ENCODE measurements at places on chromosomes 6 and 20.

DNA sequence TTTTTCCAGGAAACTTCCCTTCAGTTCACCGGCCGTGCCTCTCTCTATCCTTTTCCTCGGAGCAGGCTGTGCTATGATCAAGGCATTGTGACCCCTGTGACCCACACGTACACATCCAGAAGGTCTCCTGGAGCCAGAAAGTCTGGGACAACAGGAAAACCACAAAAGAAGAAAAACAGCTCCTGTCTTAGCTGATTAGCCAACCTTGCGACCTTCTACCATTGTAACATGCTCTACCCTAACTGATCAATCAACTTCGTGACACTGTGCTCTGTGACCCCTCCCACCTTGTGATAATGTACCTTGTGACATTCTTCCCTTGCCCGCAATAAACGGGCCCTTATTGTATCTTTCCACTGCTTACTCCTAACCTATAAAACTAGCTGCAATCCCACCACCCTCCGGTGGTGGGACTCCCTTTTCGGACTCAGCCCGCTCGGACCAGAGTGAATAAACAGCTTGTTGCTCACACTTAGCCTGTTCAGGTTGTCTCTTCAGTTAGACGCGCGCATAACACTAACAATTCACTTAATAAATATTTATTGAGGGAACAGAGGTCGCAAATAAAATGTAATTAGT, 24.2 kb downstream of the ZNF311 start:
- peak; percentile 10 for DNase-seq

GRCh38 chr6:161549977-161550655, 276.3 kb upstream of the AGPAT4 start:
- peak; percentile 6 for DNase-seq

- no peak for DNase-seq
Observed at GRCh38 chr6:125188037-125188436, 34.5 kb downstream of the TPD52L1 start.

- DNase-seq, result no peak
Observed at GRCh38 chr6:8337147-8337546, 98.2 kb downstream of the SLC35B3 start.

DNA sequence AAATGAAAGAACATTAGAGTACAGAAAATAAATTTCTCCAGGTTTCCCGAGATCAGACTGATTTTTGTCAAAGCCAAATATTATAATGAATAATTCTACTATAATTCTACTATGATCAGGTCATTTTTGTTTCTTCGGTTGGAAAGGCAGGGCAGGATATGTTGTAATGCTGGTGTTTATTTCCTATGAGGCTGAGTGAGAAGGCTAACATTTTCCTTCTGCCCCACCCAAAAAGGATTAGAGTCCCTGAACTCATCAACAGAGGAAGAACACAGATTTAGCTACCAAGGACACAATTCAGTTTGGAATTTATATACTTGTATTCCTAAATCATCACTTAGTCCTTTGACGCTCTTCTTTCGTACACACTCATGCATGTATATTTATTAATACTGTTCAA, 318.9 kb downstream of the SYNE1 start:
- DNase-seq, result no peak

- DNase-seq, result no peak
Observed at GRCh38 chr6:138346302-138347195, 31.2 kb upstream of the SMIM28 start.

DNA sequence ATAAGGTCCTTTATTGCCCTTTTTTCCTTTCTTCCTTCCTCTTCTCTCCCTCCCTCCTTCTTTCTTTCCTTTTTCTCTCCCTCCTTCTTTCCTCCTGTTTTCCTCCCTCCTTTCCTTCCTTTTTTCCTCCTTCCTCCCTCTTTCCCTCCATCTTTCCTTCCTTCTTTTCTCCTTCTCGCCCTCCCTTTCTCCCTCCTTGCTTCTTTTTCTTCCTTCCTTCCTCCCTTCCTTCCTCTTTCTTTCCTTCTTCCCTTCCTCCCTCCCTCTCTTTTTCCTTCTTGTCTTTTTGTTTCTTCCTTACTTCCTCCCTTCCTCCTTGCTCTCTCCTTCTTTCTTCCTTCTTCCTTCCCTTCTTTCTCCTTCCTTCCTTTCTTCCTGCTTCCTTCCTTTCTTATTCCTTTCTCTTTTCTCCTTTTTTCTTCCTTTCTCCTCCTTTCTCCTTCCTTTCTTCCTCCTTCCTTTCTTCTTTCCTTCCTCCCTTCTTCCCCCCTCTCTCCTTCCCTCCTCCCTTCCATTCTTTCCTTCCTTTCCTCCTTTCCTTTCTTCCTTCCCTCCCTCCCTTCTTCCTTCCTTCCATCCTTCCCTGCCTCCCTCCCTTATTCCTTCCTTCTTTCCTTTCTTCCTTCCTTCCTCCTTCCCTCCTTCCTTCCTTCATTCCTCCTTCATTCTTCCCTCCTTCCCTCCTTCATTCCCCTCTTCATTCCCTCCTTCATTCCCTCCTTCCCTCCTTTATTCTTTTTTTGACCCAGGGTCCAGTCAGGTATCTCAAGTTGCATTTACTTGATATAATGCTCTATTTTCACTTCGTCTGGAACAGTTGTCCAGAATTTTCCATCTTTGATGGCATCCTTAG, 11.7 kb upstream of the PHIP start:
- no peak for DNase-seq

- peak; percentile 42 for DNase-seq
Observed at GRCh38 chr6:134035823-134036296, 16.6 kb downstream of the SLC2A12 start.

- DNase-seq, result no peak
Observed at GRCh38 chr6:107943626-107944439, 14.2 kb downstream of the SEC63 start.

DNA sequence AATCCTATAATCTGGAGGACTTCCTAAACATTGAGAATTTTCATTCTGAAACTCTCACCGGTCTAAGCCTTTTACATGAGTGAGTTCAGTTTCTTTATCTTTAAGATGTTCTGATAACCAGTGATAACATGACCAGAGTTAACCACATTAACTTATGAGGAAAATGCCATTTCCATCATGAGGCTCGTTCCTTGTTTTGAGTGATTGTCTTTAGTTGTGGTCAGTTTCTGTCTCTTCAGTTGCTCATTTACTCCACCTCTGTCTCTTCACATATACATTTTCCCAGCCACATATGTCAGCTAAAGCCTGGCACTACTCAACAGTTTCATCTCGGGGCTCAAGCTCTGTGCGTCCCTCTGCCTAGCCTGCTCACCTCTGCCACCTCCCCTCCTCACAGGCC, 70.4 kb downstream of the JAG1 start:
- no peak for DNase-seq

GRCh38 chr6:56245903-56246351, 1.5 kb downstream of the COL21A1 start:
- DNase-seq, result no peak

GRCh38 chr6:112043032-112044007, 10.6 kb upstream of the CCN6 start:
- DNase-seq, result peak; percentile 88

GRCh38 chr20:32991383-32991782, 12.8 kb downstream of the SUN5 start:
- no peak for DNase-seq

GRCh38 chr6:138222901-138223546, 4.7 kb upstream of the PBOV1 start:
- no peak for DNase-seq

GRCh38 chr6:17292600-17293133, 11.5 kb downstream of the RBM24 start:
- no peak for DNase-seq

- no peak for DNase-seq
Observed at GRCh38 chr6:26536571-26537159, 1.5 kb upstream of the HMGN4 start.

GRCh38 chr20:63756648-63756991, 17.0 kb downstream of the SLC2A4RG start:
- DNase-seq, result no peak

DNA sequence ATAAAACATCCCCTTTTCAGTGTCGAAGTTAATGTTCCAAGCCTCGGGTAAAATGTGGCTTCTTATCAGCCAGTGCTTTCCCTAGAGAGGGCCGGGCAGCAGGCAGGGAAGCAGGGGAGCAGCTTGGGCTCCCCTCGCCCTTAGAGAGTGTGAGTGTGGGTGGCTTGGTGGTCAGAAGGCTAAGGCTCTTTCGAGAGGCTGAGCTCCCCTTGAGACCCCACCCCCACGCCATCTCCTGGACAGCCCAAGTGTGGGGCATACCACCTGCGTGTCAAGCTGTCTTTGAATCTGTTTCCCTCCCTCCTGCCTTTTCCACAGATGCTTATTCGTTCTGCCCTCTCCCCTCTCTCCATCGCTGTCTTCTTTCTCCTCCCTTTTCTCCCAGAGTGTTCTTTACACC, 95.1 kb upstream of the FOXP4 start:
- DNase-seq, result no peak

- no peak for DNase-seq
Observed at GRCh38 chr20:14481863-14482262, 144.5 kb upstream of the FLRT3 start.

- DNase-seq, result no peak
Observed at GRCh38 chr6:112912416-112913101, 565.4 kb downstream of the RFPL4B start.

DNA sequence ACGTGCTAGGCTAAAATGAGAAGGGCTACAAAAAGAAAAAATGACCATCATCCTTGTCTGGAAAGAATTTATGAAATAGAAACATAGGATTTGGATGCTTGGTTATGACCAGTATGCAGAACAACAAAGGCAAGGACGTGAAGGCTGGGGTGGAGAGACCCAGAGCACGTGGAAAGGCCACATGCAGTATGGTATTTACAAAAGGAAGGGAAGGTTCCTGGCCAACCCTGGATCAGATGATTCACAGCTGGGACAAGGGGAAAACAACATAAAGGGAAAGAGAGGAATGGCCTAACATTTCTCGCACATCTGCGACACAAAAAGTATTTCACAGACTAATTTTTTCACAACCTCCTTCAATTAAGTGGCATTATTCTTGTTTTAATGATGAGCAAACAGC, 8.2 kb downstream of the STX7 start:
- no peak for DNase-seq

- DNase-seq, result no peak
Observed at GRCh38 chr20:16167423-16168130, 405.7 kb downstream of the KIF16B start.

DNA sequence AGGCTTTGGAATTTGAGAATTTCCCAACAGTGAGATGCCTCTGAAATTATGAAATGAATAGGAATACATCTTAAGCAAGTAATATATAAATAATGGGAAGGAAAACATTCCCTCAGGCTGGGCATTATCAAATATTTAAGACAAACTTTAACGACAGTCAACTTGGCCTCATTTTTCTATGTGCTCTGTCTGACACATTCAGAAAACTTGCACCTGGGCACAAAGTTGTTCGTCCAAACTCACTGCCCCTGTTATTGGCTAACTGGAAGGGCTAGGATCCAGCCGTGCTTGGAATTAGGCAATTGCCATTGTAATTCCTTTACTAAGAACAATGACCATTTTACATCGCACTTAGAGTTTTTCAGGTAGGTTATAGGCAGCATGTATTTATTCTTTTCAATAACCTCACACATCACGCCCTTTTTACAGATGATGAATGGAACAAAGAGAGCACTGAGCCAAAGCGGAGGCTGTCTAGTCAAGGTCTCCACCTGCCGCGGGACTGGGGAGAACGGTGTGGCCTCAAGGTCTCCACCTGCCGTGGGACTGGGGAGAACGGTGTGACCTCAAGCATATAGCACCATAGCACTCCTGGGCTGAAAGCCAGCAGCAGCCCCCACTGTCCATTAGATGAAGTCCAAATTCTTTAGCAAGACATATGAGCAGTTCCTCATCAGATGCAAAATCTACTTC, 40.7 kb upstream of the FOXQ1 start:
- DNase-seq, result no peak

- DNase-seq, result no peak
Observed at GRCh38 chr20:47204008-47204849, 152.3 kb downstream of the ZMYND8 start.

DNA sequence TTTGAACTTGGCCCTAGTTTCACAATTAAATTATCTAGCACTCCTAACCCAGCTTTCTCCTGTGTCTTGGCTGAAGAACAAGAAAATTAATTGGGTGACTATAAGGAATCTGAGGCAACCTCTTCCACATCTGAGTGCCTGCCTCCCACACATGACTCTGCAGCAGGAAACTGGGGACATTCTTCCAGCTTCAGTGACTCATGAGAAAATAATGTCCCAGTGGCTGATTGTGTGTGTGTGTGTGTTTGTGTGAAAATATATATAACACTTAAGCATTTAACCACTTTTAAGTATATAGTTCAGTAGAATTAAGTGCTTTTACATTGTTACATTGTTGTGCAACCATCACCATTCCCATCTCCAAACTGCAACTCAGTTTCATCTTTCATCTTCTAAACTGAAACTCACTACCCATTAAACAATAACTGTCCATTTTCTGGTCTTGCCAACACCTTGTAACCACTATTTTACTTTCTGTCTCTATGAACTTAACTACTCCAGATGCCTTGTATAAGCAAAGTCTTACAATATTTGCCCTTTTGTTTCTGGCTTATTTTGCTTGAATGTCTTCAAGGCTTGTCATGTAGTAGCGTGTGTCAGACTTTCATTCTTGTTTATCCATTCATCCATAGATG, 8.7 kb downstream of the TRIM38 start:
- no peak for DNase-seq

DNA sequence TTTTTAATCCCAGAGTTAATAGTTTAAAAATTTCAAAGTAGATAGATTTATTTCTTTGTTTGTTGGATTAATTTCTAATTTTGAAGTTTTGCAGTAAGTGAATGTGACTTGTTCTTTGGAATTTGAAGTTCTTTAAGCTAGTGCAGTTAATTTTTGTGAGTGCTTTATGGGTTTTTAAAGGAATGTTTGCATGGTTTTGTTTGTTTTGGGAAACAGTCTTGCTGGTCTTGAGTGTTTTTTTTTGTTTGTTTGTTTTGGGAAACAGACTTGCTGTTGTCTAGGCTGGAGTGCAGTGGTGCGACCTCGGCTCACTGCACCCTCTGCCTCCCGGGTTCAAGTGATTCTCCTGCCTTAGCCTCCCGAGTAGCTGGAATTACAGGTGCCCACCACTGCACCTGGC, 9.5 kb downstream of the PANK2 start:
- no peak for DNase-seq

GRCh38 chr6:15260099-15260821, 14.4 kb downstream of the JARID2 start:
- DNase-seq, result no peak

- DNase-seq, result no peak
Observed at GRCh38 chr6:24689964-24690363, 23.1 kb downstream of the ACOT13 start.

GRCh38 chr6:152368751-152369624, 268.2 kb downstream of the SYNE1 start:
- DNase-seq, result no peak

- DNase-seq, result no peak
Observed at GRCh38 chr6:2658788-2659187, 91.9 kb downstream of the MYLK4 start.

DNA sequence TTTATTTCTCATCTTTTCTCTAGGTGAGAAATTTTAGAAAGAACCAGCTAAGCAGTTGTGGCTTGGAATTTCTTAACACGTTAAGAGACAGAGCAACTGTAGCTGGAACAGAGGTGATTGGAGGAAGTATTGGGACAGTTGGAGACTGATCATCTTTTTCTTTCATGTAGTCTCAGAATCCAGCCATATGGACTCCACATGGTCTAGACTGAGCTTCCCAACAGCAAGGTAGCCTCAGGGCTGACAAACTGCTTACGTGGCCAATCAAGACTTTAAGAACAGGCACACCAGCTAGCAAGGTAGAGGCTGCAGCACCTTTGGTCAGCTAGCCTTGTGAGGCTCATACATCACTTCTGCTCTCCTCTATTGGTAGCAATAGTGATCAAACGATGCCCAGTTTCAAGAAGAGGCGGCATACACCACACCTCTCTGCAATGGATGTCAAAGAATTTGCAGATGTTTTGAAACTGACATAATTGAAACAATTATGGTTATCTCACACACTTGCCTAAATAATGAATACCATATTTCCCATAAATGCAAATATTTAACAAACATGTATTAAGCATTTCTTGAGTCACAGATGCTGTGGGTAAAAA, 590.5 kb upstream of the SLC35B3 start:
- no peak for DNase-seq

All from NCI-H1092 (cell line).